ENCODE measurements at places on chromosomes 11 and 22.
A peak's percentile ranks its signal among the peaks of the same experiment; 100 is the strongest.

DNA sequence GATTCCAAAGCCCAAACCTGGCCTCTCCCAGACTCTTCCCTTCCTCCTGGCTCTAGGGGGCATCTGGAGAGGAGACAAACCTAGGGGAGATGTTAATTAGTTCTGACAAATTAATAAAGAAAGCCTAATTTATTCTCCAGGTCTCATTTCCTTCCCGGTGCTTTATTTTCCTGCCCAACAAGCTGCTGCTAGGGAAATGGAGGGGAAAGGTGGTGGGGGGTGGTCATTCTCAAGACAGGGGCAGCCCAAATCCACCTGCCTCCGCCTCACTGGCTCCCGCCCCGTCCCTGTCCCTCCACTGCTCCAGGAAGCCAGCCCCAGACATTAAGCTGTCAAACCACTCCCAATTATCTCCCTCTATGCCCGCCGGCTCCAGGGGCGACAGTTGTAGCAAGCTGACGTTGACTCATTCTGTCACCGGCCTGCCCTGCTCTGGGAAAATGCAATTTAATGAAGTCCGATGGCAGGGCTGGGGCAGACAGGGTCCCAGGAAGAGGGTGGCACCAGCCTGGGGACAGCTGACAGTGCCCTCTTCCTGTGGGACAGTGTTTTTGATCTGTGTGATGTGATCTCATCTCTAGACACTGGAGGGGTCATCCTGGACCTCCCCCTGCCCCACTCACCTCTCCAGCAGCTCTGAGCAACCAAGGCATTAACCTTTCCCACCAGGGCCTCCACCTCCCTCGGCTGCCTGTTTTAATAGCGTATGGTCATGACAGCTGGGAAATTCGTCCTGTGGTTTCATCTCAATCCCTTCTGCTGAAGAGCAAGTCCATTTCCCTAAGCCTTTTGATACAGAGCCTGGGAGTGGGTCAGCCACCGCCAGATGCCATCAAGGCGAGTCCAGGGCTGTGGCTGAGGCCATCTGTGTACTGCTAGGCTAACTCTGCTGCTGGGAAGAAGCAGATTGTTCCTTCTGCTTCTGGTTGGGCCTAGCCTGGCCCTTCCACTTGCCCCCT, 27.1 kb downstream of the NECTIN1 start:
- DNase-seq = peak; percentile 34

- DNase-seq = peak; percentile 34
Measured at GRCh38 chr11:413120-414081, 1.4 kb downstream of the SIGIRR start.

DNA sequence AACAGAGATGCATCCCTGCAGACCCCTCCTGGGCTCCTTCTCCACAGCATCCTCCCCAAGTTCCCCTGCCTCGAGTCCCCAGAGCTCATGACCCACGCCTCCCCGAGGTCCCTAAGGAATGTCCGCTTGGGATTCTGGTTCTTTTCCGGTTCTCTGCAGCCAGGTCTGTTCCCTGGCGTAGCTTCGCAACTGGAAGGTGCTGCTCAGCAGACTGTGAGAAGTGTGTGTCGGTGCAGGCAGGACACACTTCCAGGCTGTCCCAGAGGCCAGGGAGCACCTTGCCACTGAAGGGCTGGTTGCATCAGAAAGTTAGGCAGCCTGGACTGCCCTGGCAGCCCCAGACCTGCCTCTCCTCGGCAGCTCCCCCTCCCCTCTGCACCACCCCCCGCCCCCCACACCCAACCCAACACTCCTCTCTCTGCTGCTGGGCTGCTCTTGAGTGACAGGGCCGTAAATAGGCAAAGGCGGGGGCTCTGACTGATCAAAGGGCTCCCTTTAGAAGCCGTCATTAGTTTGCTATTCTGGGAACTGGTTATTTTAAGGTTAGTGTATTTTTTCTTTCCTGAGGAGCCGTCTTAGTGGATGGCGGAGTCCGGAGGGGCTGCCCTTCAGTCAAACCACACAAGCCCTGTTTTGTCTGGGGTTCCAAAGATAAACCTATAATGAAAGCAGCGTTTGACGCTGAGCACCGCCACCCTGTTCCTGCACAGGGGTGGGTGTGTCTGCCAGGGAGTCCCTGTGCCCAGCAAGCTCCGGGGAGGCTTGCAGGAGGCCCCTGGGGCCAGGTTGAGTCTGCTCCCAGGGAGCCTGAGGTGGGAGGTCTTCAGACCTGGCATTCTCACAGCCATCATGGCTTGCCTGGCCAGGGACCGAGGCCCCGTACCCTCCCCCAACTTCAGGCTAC, 88.6 kb upstream of the KCNQ1OT1 start:
- no peak for DNase-seq

DNA sequence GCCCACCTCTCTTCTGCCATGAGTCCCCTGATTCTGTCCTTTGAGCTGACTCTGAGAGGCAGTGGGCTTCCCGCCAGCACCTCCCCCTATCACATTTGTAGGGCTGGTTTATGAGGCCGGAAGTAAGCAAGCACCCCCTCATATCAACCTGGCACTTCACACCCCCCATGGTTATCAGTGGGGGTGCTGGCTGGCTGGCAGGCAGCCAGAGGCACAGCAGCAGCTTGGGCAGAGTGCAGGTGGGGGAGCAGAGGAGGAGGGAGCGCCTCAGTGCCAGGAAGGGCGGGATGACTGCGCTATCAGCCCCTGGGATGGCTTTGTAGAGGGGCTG, 22.9 kb upstream of the CHRM4 start:
- peak; percentile 98 for DNase-seq

DNA sequence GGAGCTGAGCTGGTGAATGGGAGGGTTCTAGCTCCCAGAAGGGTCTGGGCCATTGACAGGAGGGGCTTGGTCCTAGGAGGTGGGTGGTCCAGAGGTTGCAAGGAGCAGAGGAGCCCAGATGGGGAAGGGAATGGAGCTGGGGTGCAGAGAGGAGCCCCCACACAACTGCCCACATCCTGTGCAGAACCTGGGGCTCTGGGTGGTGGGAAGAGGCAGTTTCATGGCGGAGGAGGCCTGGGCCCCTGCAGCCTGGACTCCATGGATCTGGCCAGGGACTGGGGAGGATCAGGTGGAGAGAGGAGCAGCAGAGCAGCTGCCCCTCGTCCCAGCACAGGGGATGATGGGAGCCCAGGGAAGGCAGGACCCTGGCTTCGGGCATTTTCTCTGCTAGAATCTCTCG, 963 bp upstream of the ADORA2A start:
- no peak for DNase-seq

- no peak for DNase-seq
Measured at GRCh38 chr11:35335226-35335625, 84.1 kb downstream of the SLC1A2 start.

- no peak for DNase-seq
Measured at GRCh38 chr11:76501526-76502202, 56.8 kb downstream of the EMSY start.

GRCh38 chr22:26804911-26805539, 147.6 kb downstream of the MIAT start:
- no peak for DNase-seq

DNA sequence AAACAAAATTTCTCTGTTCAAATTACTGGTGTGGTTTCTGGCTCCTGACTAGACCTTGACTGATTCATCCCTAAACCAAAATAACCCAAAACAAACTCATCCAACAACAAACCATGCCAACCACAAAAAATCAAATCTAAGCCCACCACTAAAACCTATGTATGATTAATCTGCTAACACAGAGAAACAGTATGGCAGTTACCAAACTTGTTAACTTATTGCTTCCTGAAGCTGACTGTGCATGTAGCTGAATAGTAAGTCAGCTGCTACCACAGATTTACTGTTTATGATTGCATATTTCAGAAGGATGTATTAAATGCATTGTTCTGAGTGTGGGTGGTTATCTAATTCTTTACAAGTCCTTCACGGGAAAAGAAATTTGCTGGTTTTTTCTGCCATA, 231.1 kb downstream of the SWAP70 start:
- DNase-seq = no peak

DNA sequence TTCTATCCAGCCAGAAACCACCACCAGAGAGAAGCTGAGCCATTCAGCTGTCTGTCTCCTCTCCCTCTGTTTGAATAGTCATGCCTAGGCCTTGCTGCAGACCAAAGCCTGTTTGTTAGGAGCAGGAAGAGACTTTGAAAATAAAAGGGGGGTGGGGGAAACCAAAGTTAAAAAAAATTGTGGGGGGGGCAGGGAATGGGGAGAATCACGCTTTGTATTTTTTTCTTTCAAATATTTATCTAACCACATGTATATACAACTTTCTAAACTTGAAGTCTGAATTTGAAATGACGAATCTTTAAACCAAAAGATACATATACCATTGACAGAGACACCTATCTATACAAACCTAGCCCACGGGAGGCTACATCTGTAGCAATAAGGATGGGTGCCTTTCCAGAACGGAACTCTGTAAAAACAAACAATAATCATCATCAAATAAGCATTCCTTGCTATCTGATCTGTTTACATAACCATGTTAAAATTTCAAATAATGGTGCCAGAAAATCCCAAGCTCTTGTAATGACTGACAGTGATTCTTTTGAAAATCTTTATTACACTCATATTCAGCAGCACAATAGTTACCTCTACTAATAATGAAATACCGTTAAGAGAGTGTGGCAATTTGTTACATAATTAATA, 14.3 kb downstream of the DDX17 start:
- DNase-seq = no peak

GRCh38 chr11:17141156-17141555, 63.7 kb upstream of the RPS13 start:
- DNase-seq = no peak

GRCh38 chr11:126124231-126124661, 61.6 kb upstream of the CDON start:
- no peak for DNase-seq

- DNase-seq = no peak
Measured at GRCh38 chr22:42577623-42578240, 24.0 kb downstream of the SERHL2 start.

DNA sequence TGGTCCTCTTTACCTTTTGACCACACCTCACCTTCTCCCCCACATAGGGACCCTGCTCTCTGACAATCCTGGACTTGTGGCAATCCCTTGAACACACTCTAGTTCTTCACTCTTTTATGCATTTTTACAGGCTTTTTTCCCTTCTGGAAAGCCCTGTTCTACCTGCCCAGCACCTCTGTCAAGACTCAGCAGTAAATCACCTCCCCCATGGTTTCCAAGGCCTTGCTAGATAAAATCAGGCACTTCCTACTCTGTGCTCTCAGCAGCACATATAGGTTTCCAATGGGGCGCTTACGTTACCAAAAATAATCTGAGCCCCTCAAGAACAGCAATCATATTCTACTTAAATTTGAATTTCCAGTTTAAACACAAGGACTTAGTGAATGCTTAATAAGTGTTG, 53.9 kb downstream of the ETS1 start:
- DNase-seq = peak; percentile 79

- DNase-seq = peak; percentile 34
Measured at GRCh38 chr11:106473089-106473722, 395.7 kb downstream of the AASDHPPT start.

DNA sequence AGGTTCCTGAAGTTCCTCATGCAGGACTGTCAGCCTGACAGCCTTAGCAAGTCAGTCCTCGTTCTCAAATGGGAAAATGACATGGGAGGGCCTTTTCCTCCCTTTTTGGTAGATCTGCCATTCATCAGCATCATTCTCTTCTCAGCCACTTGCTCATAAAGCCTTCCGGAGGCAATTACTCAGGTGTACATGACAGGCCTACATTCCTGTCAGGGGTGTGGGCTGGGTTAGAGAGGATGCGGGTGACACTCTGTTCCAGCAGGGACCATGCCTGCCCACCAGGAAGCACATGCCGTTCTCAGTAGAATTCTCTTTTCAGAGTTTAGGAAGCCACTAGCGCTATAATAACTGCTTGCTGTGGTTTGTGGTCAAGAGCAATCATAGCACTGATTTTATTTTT, 24.2 kb upstream of the ANKK1 start:
- DNase-seq = no peak

Data from NCI-H69 (cell line).